Activated T-helper 9 cell treated with anti-CD3 and anti-CD28 coated beads, Interleukin-2, amount 50 U/mL, for 16 hours (primary cell): ENCODE measurements at places on chromosomes 12 and 14.

- DNase-seq, result no peak
Measured at GRCh38 chr14:102565959-102566358, 26.5 kb upstream of the RCOR1 start.

DNA sequence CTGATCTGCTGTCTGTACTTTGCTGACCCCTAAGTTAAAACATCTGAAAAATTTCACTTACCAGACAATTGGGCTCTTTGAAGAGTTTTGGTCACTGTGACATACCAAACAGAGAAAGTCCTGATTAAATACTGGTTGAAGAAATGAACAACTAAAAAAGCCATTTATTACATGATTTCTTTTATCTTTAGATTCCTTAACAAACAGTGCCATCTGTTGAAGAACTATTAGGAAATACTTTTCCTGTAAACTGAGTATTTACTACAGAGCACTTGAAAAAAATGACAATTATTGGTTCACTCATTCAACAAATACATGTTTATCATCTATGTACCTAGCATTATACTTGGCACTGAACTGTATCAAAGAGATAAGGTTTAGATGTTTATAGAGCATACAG lies 6.5 kb upstream of the WASHC4 start:
- DNase-seq, result no peak

- no peak for DNase-seq
Measured at GRCh38 chr12:112527501-112527900, 108.8 kb downstream of the PTPN11 start.

DNA sequence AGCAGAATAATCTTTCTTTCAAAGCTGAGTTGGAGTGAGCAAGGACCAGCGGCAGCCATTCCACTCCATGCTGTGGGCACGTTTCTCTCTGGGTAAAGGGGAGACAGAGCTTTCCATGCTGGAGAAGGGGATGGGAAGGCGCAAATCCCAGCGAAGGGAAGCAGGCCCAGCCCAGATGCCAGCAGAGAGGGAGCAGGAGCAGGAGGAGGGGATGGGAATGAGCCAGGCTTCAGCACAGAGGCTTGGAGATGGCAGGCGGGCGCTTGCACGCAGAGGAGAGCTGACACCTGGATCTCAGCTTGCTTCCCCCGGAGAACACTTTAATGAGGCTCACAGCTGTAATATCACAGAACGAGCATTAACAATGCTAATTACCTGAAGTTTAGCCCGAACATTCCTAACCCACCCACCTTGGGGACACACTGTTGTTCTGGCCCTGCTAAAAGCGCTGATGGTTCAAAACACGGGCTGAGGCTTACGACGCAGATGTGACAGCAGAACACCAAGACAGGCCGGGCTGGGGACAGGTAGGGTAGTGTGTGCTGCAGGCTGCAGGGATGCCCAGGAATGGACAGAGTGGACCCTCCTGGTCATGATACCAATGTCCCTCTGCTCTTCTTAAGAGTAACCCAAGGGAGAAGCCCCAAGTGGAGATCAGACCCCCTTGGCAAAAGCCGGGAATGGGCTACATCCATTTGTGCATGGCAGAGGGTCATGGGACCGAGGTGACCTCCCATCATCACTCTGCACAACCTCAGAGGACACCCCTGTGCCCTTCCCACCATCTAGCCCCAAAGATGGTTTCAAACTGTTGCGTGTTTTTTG lies 288.6 kb downstream of the DPF3 start:
- no peak for DNase-seq

GRCh38 chr14:92475451-92476187 lies 38.0 kb upstream of the RIN3 start:
- no peak for DNase-seq

DNA sequence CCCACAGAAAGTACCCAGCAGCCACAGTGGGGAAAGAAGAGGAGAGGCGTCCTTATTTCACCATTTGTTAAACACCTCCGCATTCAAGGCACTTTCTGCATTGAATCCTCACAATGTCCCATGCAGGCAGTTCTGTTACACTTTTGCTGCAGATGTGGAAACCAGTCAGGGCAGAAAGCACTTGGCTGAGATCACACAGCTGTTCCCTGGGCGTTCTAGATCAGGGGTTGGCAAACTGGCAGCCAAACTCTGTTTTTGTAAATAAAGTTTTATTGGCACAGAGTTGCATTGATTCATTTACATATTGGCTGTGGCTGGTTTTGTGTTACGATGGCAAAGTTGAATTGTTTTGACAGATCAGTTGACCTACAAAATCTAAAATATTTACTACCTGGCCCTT lies 20.1 kb downstream of the FOXN4 start:
- DNase-seq, result no peak

DNA sequence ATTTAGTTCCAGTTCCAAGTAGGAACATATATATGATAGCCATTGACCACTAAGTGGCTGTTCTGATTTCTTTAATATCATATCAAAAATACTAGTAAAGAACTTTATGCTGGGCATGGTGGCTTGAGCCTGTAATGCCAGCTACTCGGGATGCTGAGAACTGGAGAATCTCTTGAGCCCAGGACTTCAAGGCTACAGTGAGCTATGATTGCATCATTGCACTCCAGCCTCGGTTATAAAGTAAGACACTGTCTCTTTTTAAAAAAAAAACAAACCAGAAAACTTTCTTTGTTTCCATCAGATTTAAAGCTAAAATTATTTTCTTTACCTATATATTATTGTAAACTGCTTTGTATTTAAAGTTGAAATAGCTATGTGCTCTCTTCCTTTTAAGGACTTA lies 127.0 kb downstream of the SCAF11 start:
- DNase-seq, result no peak

GRCh38 chr14:29085546-29085945 lies 319.0 kb downstream of the FOXG1 start:
- DNase-seq, result no peak

DNA sequence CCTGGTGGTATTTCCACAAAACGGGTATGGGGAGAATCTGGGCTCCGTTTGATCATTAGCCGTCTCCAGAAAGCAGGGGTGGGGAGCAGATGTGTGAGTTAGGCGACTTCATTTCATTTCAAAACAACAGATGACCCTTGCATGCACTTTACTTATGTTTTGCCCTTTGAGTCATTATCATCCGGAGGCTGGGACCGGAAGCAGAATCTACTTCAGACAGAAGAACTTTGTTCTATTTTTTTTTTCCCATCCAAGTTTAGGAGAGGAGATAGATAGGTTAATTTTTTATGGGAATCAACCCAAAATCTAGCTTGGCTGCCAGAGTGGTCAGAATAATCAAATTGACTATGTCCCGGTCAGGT lies 31.3 kb upstream of the CMAS start:
- DNase-seq, result no peak

GRCh38 chr12:40258371-40258770 lies 33.6 kb downstream of the LRRK2 start:
- DNase-seq, result no peak

- DNase-seq, result no peak
Measured at GRCh38 chr12:4388662-4389061, 9.2 kb upstream of the FGF23 start.

- peak; percentile 50 for DNase-seq
Measured at GRCh38 chr14:24673534-24674203, 39.7 kb upstream of the GZMB start.

- no peak for DNase-seq
Measured at GRCh38 chr12:40742041-40742440, 49.8 kb downstream of the CNTN1 start.

DNA sequence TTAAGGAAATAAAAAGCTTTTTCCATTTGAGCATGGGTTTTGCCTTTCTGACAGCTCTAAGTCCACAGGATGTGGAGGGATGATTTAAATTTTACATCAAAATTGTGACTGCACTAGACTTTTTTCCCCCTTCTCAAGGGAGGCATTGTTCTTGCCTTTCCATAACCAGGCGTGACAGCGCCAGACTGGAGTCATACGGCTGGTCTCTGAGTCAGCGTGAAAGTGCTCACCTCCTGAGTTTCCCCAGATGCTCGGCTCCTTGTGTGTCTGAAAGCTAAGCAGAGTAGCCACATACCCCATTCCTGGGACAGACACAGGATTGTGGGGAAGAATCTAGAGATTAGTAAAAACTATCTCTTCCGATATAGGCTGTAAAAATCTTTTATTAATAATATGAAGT lies 43.1 kb downstream of the SOX5 start:
- DNase-seq, result no peak

DNA sequence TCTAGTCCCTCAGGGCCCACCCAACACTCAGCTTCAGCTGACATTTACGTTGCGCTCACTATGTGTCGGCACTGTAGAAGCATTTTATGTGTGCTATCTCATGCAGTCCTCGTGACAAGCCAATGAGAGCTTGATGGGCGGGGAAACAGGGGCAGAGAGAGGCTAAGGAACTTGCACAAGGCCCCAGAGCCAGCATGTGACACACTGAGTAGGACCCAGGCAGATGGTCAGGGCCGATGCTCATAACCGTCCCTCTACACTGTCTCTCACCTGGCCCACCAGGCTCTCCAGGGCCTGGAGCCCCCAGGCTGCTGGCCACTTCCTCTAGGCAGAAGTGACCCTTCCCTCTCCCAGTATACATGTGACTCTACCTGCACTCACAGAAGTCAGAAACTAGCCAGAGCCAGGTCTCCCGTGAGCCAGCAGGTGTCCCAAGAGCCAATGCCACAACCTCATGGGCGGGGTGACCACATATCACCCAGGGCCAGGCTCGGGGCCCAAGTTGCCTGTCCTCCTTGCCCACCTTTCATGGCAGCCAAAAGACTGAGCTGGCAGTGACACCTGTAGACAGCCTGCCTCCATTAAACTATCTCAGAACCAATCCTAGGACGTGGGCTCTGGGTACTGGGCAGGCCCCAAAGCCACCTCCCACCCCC lies 38.3 kb downstream of the TTC7B start:
- no peak for DNase-seq

DNA sequence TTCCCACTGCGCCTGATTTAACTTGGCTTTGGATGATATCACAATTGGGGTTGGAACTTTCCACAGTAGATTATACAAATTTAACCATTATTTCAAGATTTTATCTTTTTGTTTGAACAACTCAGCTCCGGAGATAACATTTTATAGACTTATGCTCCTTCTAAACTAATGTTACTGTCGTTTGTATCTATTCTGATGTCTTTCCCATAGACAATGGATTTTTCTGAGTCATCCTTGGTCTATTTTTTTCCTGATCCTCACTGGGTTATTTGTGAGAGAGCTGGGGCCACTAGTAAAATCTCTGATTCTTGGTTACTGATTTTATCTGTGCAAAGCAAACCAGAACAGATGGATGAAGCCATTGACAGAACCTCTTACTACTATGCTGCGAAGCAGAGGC lies 175.1 kb downstream of the SLC38A4 start:
- no peak for DNase-seq

- DNase-seq, result no peak
Measured at GRCh38 chr12:54429014-54429471, 10.0 kb upstream of the ITGA5 start.

DNA sequence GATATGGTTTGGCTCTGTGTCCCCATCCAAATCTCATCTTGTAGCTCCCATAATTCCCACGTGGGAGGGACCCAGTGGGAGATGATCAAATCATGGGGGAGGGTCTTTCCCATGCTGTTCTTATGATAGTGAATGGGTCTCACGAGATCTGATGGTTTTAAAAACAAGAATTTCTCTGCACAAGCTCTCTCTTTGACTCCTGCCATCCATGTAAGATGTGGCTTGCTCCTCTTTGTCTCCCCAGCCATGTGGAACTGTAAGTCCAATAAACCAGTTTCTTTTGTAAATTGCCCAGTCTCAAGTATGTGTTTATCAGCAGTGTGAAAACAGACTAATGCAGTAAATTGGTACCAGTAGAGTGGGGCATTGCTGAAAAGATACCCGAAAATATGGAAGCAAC lies 146.2 kb downstream of the DPF3 start:
- DNase-seq, result no peak

DNA sequence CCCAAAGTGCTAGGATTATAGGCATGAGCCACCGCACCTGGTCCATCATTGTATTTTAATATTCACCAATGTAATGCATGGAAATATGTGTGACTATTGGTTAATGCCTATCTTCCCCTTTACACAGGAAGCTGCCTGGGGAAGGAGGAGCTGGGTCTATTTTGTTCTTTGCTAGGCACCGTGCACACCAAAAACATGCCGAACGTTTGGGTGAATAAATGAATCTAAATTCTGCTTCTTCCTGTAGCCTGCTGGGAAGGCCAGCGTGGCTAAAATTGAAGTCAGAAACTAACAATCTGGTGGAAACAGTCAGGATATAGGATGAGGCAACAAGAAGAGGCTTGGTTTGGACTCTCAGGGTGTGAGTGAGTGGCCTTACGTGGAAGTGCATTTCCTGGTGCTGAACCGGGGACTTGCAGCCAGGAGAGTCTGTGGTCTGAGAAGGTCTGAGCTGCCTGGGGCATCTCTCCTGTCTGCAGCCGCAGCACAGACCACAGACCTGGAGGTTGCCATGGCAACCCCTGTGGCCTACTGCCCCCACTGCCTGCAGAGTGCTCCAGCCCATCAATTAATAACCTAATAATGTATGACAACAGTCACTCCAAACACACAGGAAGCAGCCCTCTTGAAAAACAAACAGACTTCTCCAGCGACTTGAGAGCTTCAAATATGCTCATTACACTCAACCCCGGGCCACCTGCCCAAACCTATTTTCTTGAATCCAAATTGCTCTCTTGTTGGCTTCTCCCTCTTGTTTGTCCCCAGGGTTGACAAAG lies 5.5 kb upstream of the GPR68 start:
- DNase-seq, result no peak

- DNase-seq, result no peak
Measured at GRCh38 chr12:116694653-116695463, 43.0 kb downstream of the SPRING1 start.

- no peak for DNase-seq
Measured at GRCh38 chr12:39459027-39459434, 16.1 kb upstream of the KIF21A start.

DNA sequence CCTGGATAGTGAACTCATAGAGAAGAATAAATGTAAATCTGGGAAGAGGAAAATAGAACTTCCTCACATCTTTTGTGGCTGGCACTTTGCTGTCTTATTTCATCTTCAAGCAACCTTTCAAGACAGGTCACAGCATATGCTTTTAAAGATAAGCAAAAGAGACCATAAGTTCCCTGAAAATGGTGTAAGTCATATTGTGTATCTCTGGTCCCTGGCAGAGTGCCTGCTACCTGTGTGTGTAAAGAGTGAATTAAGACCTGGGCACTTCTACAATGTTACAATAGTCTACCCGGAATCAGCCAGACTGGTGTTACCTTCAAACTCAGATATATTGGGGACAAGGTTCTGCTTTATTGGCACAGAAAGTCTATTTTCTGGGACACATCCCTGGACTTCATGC lies 168.8 kb downstream of the SLC2A13 start:
- DNase-seq, result no peak

- no peak for DNase-seq
Measured at GRCh38 chr12:18281941-18282340, 20.6 kb downstream of the PIK3C2G start.

DNA sequence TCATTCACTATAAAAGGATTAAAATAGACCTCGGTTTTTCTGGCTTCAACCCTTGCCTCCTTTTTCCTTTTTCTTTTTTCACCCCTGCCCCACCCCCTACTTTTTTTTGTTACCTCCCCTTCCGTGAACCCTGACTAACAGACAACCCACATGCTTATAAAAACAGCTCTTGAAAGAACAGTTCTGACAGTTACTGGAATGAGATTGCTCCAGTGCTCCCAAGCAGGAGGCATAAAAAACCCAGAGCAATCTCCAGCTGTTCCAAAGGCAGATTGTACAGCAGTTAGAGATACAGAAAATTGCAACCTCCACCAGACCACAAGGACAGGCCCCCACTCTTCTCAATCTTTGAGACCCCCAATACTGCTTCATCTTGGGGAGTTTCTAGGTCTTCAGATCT lies 29.9 kb upstream of the TMEM260 start:
- no peak for DNase-seq

GRCh38 chr14:68696266-68696665 lies 96.6 kb downstream of the ZFP36L1 start:
- no peak for DNase-seq

- no peak for DNase-seq
Measured at GRCh38 chr12:85568395-85569103, 267.7 kb downstream of the RASSF9 start.
